Hematopoietic multipotent progenitor cell treated with erythropoietin and hydrocortisone succinate and interleukin-3 and kit ligand, for 4 days (in vitro differentiated cells): ENCODE measurements at places on chromosomes 7 and 10.

GRCh38 chr7:6590645-6591110 lies 857 bp downstream of the INTS15 start:
- no peak for DNase-seq

DNA sequence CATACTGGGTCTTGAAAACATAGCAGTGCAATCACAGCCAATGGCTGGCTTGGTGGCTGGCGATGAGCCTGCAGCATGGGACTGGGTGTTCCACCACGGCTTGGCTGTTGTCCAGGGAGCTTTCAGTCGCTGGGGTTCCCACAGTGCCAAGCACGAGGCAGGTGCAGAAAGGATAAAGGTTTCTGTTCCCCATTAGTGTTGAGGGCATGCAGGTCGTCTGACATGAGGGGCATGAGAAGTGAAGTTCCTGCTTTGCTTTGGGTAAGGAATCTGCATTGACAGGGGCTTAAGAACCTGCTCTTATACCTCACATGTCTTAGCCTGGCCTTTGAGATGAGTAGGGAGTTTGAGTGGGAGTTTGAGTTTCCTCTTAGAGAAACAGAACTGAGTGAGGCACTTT lies 9.0 kb upstream of the CFTR start:
- DNase-seq: no peak

DNA sequence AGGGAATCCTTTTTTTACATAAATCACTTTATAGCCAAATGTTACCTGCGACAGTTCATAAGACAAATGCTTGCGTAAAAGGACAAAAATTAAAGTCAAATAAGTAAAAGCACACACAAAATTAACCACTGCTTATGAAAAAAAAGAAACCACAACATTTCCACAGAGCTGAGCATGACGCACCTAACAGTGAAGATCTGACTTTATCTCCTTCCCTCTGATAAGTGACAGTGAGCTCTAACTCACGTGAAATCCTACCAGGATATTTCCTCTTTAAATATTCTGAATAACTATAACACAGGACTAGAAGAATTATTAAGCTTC lies 225.5 kb downstream of the SFMBT2 start:
- peak; percentile 74 for DNase-seq

GRCh38 chr10:11141571-11142091 lies 124.0 kb downstream of the CELF2 start:
- DNase-seq: peak; percentile 97

- no peak for DNase-seq
These were observed 64.5 kb downstream of the NAMPT start for GRCh38 chr7:106220307-106220706.

DNA sequence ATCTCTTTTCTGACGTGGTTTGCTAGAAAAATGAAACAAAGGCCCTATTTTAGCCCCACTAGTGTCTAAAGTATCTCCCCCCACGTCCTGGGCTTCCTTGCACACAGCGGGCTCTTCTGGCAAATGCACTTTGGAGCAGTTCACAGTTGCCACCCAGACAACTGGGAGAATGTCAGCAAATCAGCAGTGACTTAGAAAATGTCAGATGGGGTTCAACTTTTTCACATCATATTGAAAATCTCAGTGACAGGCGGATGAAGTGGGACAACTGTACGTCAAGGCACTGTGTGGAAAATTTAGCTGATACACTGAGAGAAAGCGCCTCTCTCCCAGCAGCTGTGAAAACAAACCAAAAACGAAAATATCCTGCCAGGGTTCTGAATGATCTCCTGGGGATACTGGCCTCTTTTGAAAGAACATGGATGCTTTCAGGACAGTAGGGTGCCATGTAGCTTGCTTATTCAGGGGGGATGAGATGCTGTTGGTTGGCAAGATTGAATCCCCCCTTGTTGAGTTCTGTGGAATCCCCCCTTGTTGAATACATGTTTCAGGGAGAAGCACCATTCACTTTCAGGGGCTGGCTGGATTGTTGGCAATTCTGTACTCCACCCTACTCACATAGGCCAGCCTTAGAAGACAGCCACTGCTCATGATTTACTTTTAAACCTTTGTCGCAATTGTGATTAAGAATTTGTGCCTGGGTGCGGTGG lies 372.8 kb upstream of the CELF2 start:
- DNase-seq: no peak

DNA sequence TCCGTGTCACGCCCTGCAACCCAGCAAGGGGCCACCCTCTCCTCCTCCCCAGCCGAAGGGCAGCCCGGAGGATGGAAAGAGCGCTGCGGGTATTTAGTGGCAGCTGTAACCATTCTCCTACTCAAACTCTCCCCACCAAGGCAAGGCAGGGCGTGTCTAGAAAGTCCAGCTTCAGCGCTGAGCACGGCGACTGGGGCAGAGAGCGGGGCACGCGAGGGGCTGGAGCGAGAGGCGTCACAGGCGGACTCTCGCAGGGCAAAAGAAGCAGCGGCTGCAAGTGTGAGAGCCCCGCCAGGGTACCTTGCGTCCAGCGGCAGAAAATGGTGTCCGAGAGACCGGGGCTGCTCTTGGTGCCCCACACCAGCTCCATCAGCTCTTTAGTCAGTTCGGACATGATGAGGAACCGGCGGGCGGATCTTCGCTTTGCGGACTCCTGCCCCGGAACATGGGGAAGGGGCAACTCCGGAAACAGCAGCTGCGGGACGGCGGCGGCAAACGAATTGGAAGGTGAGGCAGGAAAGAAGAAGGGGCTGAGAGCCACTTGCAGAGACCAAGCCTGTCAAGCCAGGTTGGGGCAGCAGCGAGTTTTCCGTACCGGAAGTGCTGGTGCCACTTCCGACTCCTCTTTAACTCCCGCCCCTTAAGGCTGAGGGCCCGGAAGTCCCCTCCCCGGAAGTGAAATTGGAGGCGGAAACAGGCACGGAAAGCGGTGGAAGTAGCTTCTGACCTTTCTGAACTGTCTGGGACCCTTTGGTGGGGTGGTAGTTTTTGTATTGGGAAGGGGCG lies at the start of gene MINDY3:
Gene MINDY3, minus strand, starts transcription at position 602 of the 786 bp plus-strand sequence. Its CDS starts 208 bp downstream, at position 394.
- peak; percentile 94 for DNase-seq

GRCh38 chr10:27774831-27775230 lies 29.2 kb upstream of the MKX start:
- DNase-seq: no peak

GRCh38 chr10:121628859-121629258 lies 30.6 kb upstream of the FGFR2 start:
- no peak for DNase-seq

DNA sequence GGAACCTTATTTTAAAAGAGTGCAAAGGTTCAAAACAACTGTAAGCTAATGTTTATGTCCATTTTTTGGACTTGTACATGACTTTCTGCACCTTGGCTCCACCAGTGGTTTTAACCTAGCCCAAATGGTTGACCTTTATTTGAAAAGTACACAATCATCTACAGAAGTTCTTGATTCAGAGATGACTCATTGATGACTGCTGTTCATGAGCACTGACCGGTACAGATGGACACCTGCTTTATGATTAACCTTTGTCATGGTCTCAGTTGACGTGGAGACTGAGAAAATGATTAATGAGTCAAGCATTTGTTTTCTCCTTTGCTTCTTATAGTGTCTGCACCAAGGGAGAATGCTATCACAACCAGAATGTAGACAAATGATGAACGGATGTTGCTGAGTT lies 55.7 kb upstream of the PTER start:
- DNase-seq: no peak

DNA sequence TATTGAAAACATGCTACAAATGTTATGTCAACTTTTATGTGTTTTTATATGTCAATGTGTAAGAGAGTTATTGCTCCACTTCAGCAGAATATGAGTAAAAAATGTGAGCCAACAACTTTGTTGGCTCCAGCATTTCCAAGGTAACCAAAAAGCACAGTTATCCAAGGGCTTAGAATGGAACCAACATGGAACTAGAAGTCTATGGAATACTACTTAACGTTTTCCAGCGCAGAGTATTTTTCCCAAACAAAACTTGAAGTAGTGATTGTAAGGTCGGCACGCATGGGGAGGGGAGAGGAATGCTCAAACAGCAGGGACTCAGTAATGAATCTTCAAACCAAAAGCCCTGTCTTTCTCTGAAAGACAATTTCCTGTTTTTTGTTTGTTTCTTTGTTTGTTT lies 45.0 kb upstream of the TSPAN13 start:
- DNase-seq: no peak

DNA sequence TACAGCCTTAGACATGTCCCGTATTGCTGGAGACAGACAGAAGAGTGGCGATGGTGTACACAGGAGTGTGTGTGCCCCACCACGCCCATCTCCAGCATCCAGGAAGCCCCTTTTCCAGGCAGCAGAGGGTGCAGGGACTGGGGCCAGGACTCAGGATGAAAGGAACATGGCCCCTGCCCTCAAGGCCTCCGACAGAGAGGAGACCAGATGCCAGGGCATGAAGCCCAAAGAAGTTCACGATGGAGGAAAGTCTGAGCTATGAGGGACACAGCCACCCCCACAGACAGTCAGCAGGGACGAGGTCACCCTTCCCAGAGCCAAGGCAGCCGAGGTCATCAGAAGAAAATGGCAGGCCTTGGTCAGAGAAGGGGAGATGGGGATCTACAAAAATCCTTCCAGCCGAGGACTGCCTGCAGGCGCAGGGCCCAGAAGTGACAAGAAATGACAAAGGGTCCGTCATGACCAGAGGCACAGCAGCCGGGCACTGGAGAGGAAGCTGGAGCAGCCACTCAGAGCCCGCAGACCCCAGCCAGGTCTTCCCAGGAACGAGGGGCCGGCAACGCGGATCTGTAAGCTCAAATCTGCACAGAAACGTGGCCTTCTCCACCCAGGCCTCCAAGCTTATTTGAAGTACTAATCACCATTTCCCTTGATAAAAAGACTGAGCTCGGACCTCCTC lies 78.7 kb upstream of the PPP2R2D start:
- DNase-seq: no peak

DNA sequence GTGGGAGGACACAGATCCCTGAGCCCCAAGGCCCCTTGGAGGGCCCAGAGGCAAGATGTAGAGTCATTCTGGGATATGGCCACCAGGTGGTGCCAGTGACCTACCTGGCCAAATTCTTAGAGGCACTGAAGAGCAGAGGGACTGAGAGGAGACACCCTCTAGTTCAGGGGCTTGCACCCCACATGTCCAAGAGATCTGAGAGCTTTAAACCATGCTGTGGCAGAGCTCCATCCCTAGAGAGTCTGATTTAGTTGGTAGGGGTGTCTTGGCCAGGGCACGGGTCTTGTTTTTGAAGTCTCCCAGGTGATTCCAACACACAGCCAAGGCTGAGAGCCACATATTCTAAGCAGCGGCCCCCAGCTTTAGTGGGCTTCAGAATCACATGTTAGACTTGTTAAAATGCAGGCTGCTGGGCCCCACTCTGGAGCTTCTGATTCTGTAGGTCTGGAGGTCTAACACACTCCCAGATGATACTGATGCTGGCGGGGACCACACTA lies 52.5 kb downstream of the PRF1 start:
- peak; percentile 83 for DNase-seq

DNA sequence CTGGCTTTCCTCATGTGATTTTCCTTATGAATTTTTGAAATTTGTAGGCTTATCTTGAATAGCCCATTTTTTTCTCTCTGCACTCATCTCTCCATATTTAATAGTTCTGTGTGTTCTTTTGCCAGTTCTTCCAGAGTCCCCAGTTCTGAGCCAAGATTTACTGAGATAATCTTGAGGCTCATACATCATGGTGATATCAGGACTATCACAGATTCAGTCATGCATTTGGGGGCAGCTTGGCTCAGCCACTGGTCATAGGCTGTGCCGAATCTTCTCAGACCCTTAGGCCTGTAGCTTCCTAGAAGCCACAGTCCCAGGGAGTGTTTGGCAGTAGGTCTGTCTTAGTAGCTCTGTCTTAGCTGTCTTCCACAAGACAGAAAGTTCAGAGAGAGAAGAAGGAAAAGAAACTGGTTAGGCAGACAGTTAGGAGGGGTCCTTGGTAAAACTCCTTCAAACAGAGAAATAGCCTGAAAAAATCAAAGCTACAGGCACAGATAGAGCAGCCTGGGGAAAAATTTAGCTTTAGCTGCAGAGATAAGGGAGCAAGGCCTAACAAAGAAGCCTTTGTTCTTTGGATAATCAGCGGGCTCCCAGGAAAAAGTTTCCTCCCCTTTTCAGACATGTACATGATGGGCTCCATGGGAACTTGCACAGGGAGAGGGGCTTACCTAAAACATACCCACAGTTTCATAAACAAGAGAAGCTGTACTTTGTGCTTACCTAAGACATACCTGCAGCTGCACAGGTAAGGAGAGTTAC lies 29.1 kb downstream of the FAS start:
- DNase-seq: no peak

DNA sequence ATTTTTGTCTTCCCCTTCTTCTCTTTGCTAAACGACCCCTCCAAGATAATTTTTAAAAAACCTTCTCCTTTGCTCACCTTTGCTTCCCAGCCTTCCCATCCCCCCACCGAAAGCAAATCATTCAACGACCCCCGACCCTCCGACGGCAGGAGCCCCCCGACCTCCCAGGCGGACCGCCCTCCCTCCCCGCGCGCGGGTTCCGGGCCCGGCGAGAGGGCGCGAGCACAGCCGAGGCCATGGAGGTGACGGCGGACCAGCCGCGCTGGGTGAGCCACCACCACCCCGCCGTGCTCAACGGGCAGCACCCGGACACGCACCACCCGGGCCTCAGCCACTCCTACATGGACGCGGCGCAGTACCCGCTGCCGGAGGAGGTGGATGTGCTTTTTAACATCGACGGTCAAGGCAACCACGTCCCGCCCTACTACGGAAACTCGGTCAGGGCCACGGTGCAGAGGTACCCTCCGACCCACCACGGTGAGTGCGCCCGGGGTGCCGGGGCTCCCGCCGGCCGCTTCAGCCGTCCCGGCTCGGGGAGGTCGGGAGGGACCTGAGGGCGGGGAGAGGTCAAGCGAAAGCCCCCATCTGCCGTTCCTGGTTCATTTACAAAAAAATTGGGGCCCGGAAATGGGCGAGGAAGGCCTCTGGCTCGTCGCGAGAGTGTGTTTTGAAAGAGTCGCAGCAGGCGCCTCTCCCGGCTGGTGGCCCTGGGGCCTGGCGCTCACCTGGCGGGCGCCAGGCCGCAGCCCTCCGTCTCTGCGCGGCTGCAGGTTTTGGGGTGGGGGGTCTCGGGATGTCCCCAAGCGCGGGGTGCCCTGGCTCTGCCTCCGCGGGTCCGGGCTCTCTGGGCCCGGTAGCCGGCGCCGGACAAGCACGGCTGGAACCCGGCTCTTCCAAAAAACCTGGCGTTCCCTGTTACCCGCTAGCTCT lies 1.2 kb downstream of the GATA3 start:
- no peak for DNase-seq

GRCh38 chr7:36100634-36101033 lies 52.4 kb upstream of the EEPD1 start:
- no peak for DNase-seq

GRCh38 chr10:119494236-119495020 lies 48.1 kb downstream of the RGS10 start:
- DNase-seq: no peak

DNA sequence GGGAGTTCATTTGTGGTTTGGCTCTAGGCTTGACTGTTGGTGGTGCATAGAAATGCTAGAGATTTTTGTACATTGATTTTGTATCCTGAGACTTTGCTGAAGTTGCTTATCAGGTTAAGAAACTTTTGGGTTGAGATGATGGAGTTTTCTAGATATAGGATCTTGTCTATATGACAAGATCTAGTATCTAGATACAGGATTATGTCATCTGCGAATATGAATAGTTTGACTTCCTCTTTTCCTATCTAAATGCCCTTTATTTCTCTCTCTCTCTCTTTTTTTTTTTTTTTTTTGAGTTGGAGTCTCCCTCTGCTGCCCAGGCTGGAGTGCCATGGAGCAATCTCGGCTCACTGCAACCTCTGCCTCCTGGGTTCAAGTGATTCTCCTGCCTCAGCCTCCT lies 62.9 kb downstream of the MGAM2 start:
- DNase-seq: peak; percentile 48

GRCh38 chr10:80611481-80612185 lies 73.9 kb downstream of the SH2D4B start:
- DNase-seq: no peak

- DNase-seq: peak; percentile 59
These were observed 5.4 kb downstream of the CEP41 start for GRCh38 chr7:130435311-130435854.
